ENCODE measurements at places on chromosomes 7 and 10. TPM values are rescaled to one million over a fixed set of nuclear protein-coding genes. Genes with fewer than 3 reads are reported as not detected.

- no peaks in the 10 kb centered on the region for H3K4me1 ChIP-seq
- no peak overlapping the region for H3K4me3 ChIP-seq
- no peak overlapping the region for H3K27ac ChIP-seq
Measured at GRCh38 chr10:96417441-96417840, 58.6 kb upstream of the OPALIN start.

Gene OR2A12
- not detected for total RNA-seq

Gene TCAF2
- 3.6 TPM for total RNA-seq

- no peak overlapping the region for H3K27ac ChIP-seq
- no peak overlapping the region for H3K4me3 ChIP-seq
- no peaks in the 10 kb centered on the region for H3K4me1 ChIP-seq
- DNase-seq, result no peak
Measured at GRCh38 chr7:67056683-67057082, 60.0 kb downstream of the TYW1 start.

GRCh38 chr7:88344956-88345832, 38.5 kb upstream of the STEAP4 start:
- H3K4me3 ChIP-seq, result no peak overlapping the region
- H3K4me1 ChIP-seq, result no peaks in the 10 kb centered on the region

DNA sequence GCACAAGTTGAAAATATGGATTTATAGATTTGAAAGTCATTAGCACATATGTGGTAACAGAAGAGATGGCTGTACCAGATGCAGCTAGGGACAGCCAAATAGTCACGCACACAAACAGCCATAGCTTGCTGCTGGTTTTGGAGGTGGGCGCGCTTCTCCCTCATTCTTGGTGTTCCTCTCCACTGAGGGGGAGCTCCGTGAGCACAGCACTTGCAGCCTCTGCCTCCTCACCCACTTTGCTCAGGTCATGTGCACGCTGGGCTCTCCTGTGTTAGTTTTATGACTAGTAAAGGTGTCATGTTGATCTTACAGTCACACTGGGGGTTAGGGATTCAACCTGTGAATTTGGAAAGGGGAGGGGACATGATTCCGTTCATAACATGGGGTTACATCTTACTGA, 8.5 kb upstream of the ZNF786 start:
- H3K27me3 ChIP-seq, result no peaks in the 10 kb centered on the region
- H3K36me3 ChIP-seq, result no peaks in the 10 kb centered on the region
- no peak overlapping the region for H3K27ac ChIP-seq
- no peak overlapping the region for H3K4me3 ChIP-seq

GRCh38 chr10:33115738-33116719, 158.0 kb upstream of the ITGB1 start:
- H3K4me3 ChIP-seq, result no peak overlapping the region
- H3K27me3 ChIP-seq, result no peaks in the 10 kb centered on the region
- no peaks in the 10 kb centered on the region for H3K4me1 ChIP-seq
- DNase-seq, result no peak

Gene AMPH
- total RNA-seq, result 6.3 TPM

- H3K27ac ChIP-seq, result no peak overlapping the region
- no peaks in the 10 kb centered on the region for H3K27me3 ChIP-seq
- H3K4me1 ChIP-seq, result no peaks in the 10 kb centered on the region
- no peak for DNase-seq
- H3K36me3 ChIP-seq, result no peaks in the 10 kb centered on the region
Measured at GRCh38 chr10:113261161-113261560, 291.7 kb upstream of the HABP2 start.

Gene ABCB4
- total RNA-seq, result 3.1 TPM

DNA sequence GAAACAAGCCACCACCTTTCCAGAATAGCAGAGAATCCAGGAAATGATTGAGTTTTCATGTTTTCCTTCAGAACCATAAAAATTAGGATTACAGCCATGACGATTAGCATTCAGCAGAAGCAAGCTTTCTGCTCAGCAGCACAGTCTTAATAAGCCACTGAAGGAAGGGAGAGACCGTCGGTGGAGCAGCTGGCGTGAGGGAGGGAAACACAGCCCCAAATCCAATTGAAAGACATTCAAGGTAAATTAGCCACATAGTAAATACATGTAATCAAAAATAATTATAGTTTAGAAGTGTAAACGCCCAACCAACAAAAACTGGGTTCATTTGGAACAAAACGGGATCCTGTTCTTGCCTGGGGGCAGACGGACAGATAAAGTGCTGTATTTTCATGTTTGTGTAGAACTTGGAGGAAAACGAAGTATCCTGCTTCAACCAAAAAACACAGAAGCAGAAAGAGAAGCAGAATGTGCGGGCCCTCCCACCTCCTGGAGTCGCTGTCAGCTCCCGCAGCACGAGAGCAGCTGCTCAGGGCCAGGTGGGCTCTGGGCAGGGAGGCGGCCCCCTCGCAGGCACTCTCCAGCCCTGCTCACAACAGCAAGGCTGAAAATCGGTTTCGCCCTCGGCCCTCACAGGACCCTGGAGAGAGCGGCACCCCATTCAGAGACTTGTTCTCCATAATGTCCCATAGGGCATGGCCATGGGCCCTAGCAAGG, 84.9 kb downstream of the TCERG1L start:
- H3K4me3 ChIP-seq, result no peak overlapping the region
- no peak overlapping the region for H3K27ac ChIP-seq
- DNase-seq, result no peak
- H3K27me3 ChIP-seq, result no peaks in the 10 kb centered on the region

Gene SEMA4G
- 4.2 TPM for total RNA-seq

All from aorta (tissue), 5 donors.